ENCODE measurements at places on chromosomes 12 and 14.
A peak's percentile ranks its signal among the peaks of the same experiment; 100 is the strongest.

GRCh38 chr12:101885912-101886561 lies 8.7 kb downstream of the DRAM1 start:
- no peak for DNase-seq

DNA sequence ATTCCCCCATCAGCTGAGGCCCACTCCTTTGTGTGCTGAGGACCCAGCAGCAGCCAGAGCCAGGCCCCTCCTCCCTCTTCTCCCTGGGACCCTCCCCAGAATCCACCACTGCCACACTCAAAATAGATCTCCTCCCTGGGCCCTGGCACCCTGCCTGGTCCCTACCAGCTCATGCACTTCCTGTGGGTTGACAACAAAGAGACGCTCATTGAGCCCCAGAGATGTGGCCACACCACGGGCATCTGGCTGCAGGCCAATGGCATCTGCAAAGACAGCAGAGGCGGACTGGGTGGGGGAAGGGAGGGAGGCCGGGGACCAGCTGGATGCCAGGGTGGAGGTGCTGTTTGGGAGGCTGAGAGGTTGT lies 16.0 kb upstream of the ENDOU start:
- no peak for DNase-seq

DNA sequence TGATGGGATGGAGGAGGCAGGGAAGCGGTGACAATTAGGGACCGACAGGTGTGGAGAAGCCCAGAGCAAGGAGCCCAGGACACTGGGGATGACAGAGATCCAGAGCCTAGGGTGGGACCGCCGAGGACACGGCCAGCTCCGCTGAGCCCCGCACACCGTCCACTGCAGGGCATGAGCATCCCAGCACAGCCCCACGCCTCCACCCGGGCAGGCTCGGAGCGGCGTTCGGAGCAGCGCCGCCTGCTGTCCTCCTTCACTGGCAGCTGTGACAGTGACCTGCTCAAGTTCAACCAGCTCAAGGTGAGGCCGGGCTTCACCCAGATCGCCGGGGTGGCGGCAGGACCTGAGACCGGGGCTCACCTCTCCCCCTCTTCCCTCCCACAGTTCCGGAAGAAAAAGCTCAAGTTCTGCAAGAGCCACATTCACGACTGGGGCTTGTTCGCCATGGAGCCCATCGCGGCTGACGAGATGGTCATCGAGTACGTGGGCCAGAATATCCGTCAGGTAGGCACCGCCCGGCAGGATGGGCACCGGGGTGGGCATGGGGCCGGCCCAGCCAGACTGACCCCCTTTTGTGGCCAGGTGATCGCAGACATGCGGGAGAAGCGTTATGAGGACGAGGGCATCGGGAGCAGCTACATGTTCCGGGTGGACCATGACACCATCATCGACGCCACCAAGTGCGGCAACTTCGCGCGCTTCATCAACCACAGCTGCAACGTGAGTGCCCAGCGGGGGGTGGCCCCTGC lies 23.7 kb downstream of the SETD1B start:
- no peak for DNase-seq

GRCh38 chr12:95218150-95219133 lies 835 bp downstream of the VEZT start:
- DNase-seq: peak; percentile 73

DNA sequence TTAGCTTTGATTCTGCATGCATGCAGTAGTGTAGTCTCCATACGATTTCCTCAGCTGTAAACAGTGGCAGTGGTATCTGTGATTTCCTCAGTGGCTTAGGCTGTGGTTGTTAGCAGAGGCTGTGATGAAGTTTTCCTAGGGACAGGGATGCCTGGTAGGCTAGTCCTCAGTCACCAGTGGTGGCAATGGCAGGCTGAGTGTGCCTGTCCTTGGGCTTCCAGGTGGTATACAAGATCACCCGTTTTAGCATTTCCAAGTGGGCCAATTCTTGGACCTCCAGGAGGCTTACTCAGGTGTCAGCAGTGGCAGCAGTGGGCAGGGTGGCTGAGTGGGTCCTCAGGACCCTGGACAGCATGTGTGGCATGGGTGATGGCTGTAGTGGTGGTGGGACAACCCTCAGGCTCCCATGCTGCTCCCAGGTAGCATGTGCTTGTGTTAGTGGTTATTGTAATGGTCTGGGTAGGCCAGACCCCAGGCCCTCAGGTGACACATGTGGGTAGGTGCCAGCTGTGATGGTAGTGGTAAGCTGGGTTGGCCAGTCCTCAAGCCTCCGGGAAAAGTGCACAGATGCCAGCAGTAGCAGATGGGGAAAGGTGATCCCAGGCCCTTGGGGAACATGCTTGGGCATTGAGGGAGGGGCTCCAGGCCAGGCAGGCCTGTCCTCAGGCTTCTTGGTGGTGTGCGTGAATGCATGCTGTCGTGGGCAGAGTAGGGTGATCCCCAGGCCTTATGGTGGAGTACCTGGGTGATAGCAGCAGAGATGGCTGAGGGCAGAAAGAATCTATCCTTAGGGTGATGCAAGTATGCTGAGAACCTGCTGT lies 146.5 kb downstream of the PAPOLA start:
- DNase-seq: no peak

DNA sequence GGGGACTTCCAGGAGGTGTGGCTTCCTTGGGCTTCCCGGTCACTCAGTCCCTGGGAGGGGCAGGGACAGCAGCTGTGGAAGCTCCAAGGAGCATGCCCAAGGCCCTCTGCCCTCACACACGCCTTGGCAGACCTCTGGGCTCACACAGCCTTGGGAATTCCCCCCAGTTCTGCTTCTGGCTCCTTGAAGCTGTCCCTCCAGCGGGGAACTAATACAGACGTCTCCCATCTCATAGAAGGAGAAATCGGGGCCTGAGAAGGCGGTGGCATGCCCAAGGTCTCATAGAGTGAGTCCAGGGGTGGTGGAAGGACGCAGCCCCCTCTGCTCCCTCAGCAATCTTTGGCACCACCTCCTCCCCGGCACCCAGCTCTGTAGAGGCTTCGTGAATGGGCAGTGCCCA lies 15.7 kb upstream of the TMEM119 start:
- DNase-seq: no peak

DNA sequence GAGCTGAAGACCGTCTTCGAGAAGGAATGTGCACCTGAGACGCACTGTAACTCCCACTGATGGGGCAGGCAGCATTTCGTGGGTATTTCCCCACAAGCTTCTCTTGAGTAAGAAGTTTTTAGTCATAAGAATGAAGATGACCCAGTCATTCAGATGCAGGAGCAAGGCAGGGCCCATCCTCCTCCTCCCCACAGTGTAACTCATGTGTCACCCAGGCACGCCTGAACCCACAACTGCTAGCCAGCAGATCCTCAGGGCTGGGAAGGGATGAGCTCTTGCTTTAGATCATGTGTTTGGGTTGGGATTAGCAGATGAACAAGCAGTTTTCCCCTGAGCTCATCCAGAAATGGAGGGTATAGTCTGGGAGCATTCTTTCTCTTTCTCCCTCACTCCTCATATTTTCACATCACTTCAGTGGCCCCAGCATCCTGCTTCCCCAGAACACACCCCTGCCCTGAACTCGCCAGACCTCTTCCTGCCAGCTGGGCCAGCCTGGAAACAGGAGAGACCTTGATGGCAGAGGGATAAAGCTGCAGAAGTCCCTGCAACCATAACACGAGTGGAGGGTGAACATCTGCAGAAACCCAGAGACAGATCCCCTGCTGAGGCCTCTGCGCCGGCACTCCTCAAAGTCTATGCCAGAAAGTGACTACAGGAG lies 73.3 kb downstream of the B4GALNT3 start:
- DNase-seq: peak; percentile 94

GRCh38 chr12:27781680-27782079 lies 1.6 kb upstream of the MANSC4 start:
- DNase-seq: no peak

GRCh38 chr14:89922031-89922907 lies 32.3 kb downstream of the EFCAB11 start:
- DNase-seq: peak; percentile 85

GRCh38 chr12:17507336-17507735 lies 582.7 kb downstream of the RERGL start:
- no peak for DNase-seq

DNA sequence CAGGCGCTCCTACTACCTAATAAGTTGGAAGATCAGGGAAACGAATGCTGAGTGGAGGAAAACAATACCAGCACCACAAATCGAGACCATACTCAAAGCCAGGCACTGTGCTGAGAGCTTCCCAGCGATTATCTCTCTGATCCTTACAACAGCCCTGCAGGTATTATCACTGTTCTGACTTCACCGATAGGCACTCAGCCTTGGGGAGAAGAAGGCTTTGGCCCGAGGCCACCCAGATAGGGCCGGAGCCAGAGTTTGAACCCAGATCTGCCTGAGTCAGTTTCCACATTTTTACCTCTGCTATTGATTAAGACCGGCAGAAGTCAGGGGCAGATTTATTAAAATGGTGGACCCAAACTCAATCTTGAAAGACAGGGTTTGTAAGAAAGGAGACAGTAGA lies 4.9 kb downstream of the SVOP start:
- no peak for DNase-seq

- no peak for DNase-seq
These were observed 18.1 kb downstream of the FAM186B start for GRCh38 chr12:49587174-49587908.

GRCh38 chr12:117162167-117162539 lies 28.1 kb downstream of the FBXO21 start:
- no peak for DNase-seq

DNA sequence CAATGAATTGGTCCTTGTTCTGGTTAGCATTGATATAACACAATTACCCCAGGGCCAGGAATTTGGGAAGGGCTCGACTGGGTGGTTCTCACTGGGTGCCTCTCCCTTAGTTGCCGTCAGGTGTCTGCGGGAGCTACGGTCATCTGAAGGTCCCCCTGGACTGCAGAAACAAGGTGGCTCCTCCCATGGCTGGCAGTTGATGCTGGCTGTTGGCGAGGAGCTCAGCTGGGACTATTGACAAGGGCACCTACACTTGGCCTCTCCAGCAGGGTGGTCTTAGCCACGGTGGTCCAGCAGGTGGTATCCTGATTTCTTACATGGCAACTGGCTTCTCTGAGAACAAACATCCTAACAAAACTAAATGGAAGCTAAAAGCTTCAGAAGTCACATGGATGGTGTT lies 41.0 kb upstream of the RGS6 start:
- no peak for DNase-seq

GRCh38 chr12:915090-915489 lies 34.4 kb downstream of the RAD52 start:
- no peak for DNase-seq

GRCh38 chr12:70840656-70841350 lies 79.7 kb downstream of the PTPRR start:
- peak; percentile 32 for DNase-seq

GRCh38 chr12:107581619-107582015 lies 104.0 kb upstream of the PWP1 start:
- DNase-seq: no peak

DNA sequence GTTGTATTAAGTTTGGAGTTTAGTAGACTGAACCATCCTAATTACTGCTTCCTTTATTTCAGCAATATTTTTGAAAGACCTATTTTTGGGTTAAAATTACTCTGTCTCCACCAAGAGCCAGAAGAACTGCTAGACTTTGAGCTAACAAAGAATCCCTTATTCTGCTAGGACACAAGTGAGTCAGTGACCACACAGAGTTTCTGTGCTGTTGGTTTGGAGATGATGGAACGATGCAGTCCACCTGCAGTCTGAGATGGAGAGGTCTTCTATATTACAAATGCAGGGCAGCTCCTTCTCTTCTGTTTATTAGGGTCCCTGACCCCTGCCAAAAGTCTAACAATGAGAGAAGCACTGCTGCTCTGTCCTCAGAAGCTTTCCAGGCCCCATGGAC lies 6.7 kb upstream of the STXBP6 start:
- no peak for DNase-seq

GRCh38 chr14:23055621-23056144 lies 1.6 kb downstream of the CDH24 start:
- no peak for DNase-seq

DNA sequence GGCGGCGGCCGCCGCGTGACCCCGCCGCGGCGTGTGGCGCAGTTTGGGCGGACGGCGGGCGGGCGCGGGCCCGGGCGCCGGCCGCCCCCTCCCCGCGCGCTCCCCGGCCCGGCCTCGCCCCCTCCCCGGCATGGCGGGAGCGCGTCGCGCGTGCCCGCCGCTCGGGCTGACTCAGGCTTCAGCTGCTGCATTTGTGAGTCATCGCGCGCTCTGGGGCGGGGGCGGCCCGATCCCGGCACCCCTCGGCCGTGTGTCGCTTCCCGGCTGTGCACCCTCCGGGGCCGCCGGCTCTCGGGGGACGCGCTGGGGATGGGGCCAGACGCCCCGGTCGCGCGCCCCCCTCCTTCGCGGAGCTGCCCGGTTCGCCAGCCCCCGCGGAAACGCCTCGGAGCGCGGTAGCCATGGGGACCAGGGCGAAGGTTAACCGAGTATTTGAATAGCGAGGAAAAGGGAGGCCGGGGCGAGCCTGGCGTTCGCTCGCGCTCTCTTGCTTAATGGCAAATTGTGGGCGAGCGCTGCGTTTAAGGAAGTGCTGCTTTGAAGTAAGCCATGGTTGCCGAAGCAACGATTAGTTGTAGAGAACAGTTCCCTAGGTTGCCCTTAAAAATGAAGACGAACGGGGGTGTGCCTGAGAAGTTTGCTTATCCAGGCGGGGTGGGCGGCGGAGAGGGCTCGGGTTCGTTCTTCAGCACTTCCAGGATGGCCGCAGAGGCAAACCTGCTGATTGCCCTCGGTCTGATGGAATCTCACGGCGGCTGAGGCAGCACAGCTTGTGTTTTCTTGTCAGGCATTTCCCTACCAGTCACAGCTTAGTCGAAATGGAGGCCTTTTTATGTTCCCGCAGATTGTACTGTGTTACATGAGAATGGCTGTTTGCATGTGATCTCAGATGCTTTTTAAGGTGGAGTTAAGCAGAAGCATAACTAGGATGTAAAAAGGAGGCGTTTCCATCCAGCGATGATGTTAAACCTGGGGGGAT lies 896 bp downstream of the EIF5 start:
- DNase-seq: peak; percentile 61

DNA sequence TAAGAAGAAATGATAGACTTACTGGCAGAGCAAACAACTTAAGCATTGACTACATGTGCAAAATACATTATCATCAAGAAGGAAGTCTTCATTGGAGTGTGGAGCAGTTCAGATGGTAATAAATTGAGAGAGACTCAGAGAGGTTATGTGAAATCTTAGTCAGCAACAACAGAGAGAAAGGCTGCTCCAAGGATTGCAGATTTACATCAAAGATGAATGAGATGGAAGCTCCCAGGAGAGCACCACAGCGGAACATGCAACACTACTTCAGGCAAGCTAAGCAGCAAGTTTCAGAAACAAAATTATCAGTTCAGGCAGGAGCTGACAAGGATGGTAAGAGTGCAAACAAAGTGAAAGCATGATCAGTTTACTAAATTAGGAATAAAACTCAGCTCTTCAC lies 882.3 kb downstream of the LRFN5 start:
- no peak for DNase-seq

- DNase-seq: no peak
These were observed 226.8 kb downstream of the C12orf42 start for GRCh38 chr12:103268831-103269514.

- DNase-seq: peak; percentile 63
These were observed 3.0 kb downstream of the IL22 start for GRCh38 chr12:68250454-68250853.

DNA sequence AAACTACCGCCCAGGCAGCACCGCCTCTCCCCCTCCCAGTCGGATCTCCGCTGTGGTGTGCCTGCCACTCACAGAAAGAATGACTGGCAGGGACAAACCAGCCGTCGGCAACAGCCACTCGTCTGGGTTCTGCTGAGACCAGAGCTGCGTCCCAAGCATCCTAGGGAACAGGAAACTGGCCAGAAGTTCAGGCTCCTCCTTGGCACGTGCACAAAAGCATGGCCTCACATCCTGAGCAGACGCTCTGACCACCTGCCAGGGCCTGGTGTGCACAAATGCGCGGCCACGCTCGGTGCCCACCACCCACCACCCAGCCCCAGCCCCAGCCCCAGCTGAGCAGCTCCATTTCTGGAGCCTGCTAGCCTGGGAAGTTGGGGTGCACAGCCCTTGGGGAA lies 214.8 kb downstream of the DPF3 start:
- DNase-seq: no peak

Data from bronchial epithelial cell (primary cell).